ENCODE measurements at places on chromosomes 11 and 22.

- DNase-seq, result no peak
Observed at GRCh38 chr11:88275636-88276035, 61.9 kb downstream of the CTSC start.

GRCh38 chr22:48096851-48097665 lies 1334.6 kb downstream of the TBC1D22A start:
- no peak for DNase-seq

DNA sequence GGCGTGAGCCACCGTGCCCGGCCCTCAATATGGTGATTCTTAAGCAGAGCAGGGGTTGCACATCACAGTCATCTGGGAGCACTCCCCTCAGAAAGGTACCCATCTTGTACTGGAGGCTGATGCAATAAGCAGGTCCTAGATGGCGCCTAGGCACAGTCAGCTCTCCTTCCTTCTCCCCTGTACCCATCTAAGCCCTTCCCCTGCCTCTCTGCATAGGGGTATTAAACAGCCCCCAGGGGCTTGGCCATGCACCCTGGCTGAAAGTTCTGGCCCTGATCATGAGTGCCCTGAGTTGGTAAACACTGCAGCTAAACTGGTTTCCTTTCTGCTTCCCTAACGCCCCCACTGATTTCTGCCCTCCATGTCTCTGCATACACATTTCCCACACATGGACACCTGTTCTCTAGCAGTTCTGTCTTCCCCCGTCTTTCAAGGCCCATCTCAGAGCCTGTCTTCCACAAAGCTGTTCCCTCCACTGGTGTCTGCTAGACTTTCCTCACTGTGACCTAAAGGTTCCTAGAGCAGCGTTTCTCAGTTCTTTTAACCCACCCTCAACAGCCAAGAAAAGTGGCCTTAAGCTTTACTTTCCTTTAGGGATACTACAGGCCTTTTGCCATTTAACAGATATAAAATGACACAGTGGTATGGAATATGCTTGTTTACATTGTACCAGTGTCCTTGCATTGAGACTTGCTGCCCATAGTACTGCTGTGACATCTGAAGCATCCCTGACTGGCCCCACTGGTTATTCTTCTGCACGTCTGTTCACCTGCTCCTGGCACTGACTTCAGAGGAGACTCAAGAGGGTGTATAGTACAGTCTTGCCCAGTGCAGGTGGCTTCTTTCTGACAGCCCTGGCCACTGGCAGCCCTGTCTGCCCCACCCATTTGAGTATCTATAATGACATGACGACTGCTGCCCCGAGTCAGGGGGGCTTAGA lies 15.6 kb downstream of the UBE2L3 start:
- no peak for DNase-seq

GRCh38 chr22:48240935-48241230 lies 1478.4 kb downstream of the TBC1D22A start:
- no peak for DNase-seq

DNA sequence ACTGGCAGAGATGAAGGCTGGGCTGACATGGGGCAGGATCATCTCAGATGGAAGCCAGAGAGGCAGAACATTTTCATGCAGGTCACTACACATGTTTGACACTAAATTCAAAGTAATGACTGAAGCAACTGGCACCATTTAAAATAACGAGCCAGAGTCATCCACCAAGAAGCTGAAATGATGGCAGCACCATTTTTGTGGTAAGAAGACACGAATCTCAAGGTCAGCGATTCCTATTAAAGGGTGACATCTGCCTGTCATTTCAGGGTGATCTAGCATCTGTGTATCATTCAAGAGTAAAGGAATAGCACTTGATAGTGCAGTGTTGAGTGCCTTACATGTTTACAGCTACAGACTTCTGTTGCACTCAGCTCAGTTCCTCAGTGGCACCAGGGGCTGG lies 113.4 kb upstream of the C11orf87 start:
- no peak for DNase-seq

DNA sequence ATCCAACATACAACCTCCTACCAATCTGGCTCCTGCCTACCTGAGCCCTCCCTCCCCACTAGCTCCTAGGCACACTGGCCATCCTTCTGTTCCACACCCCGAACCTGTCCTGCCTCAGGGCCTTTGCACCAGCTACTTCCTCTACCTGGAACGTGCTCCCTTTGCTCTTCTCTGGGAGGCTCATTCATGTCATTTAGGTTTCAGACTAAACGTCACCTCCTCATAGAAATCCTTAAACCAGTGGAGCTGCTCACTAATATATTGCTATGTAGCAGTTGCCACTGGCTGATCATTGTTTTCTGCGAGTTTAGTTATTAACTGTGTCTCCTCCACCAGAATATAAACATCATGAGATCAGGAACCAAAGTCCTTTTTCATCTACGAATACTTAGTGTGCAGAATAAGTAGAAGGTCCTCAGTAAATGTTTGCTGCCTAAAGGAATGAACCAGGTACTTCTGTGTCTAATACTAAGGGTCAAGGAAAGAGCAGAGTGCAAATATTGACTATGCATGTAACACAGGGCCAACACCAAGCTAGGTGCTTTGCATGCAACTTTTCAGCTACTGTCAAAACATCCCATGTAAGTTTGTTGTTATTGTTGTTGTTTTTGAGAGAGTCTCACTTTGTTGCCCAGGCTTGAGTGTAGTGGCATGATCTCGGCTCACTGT lies 277.6 kb upstream of the SYN3 start:
- DNase-seq, result no peak

GRCh38 chr11:128505449-128506065 lies 81.8 kb downstream of the ETS1 start:
- no peak for DNase-seq

DNA sequence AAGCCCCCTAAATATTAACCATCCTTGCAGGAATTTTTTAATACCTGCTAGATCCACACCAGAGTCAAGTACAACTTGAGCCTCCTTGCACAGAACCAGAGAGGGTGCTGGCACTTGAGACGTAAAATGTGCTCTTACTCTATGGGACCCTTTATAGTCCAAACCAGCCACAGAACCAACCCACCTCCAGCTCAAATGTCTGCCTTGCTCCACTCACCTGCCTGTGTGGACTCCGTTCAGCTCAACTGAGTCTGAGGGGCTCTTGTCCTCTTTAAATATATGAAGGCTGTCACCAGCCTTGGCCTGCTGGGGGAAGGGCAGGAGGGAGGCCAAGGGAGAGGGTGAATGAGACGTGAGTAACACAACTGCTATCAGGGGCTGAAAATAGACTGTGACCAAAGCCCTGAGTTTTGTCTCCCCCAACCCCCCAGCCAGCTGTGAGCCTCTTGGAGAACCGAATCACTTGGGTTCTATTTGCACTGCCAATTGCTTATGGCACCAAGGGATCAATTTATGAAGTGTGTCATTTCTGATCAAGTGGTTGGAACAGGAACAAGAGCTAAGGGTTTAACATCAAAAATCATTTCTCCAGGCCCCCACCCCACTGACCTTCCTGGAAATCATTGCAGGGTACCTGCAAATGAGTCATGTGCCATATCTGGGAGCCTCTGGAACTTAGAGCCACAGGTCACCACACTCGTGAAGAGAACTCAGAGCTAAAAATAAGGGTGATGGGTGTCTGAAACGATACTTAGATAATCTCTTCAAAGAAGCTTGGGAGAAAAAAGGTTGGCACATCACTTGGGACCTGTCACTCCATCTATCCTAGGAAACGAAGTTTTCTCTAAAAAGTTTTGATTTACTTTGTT lies at the start of gene CSRP3:
CSRP3 (minus strand) TSS at position 247 of the 869 bp plus-strand sequence. CDS start 9,535 bp downstream, outside the sequence.
- no peak for DNase-seq

GRCh38 chr11:132095230-132096131 lies 725.1 kb downstream of the NTM start:
- DNase-seq, result no peak

Data from central memory CD4-positive, alpha-beta T cell (primary cell).